ENCODE measurements at places on chromosomes 1 and 21.

- no peak for DNase-seq
Observed at GRCh38 chr1:15945832-15946448, 30.0 kb downstream of the ZBTB17 start.

- DNase-seq, result no peak
Observed at GRCh38 chr1:22741118-22741517, 30.5 kb downstream of the EPHB2 start.

GRCh38 chr1:158752155-158752712 lies 2.3 kb upstream of the OR6K6 start:
- DNase-seq, result no peak

- no peak for DNase-seq
Observed at GRCh38 chr1:97864615-97865014, 56.2 kb downstream of the DPYD start.

DNA sequence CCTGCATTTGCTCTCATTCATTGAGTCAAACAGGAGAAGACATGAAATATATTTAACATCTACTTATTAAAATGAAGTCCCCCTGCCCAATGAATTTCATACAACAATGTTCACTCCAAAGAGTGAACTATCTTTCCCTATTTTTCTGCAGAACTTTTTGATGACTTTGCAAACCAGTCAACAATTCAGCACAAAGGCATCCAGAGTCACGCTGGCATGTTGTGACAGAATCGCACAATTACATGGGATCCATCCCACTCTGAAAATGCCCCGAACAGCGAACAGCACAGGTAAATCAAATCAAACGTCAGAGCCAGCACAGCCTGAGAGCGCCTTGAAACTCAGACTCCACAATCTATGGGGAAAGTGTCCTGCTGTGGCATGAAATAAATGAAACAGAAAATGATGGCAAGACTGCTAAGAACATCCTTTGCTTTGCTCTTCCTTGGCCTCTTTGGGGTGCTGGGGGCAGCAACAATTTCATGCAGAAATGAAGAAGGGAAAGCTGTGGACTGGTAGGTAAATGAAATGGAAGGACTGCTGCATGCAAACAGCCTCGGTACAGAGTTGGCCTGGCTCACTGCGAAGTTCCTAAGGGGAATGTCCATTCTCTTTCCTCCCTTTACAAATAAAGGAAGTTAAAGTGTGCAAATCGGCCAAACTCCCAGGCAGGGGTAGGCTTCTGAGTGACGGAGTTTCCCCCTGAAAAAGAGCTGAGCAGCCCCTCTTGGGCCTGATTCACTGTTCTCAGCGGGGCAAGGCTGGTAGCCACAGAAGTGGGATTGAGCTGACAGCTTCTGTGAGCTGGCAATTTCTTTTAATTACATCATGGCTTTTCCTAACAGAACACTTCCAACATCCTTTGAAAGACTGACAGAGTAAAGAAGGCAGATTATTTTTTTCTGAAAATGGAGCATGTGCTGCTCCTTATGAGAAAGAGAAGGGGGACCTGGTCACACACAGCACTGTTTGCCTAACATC lies at the start of gene DNASE2B:
Gene DNASE2B (plus strand): TSS at position 310 of the 981 bp plus-strand sequence. CDS start 81 bp downstream, at position 391.
- no peak for DNase-seq

DNA sequence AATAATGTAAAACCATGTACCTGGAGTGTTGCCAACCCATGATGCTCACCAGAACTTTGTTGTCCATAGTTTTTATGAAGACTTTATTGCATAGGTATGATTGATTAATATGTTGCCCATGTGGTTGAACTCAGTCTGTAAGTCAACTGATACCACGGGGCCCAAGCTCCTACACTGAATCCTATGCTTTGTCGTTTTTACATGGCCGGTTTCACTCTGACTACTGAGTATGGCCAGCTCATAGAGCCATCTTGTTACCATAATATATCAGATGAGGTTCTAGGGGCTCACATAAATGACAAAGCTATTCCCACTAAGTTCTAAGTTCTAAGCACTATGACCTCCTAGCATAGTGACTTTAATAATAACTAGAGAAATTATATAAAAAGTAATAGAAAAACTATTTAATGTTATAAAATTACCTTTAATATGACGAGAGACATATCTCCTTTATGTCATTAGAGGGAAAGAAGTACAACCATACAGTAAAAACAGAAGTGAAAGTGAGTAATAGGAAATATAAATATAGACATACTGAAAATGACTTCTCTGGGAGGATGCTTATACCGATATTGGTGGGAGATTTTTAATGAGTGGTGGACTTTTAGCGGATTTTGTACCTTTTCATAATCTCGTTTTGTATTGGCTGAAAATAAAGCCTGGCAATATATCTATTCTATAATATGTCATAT lies 983.4 kb upstream of the PRMT6 start:
- DNase-seq, result no peak

DNA sequence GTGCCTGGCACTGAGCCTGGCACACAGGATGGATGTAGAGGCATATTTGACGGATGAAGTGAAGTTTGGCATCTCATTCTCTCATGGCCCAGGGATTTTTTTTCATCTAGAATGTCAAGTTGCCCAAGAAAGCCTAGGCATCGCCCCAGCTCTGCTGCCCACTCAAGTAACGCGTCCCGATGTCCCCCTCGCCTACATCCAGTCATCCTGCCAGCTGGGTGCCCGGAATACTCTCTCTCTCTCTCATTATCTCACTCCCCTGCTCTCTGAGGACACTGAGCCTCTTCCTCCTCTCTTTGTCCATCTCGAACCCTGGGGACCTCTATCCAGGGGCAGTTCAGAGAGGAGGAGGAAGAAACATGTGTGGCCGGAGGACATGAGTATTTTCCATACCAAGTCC lies 142.3 kb upstream of the ZC3H12A start:
- no peak for DNase-seq

GRCh38 chr1:246569248-246570238 lies 3.3 kb downstream of the CNST start:
- DNase-seq, result no peak

DNA sequence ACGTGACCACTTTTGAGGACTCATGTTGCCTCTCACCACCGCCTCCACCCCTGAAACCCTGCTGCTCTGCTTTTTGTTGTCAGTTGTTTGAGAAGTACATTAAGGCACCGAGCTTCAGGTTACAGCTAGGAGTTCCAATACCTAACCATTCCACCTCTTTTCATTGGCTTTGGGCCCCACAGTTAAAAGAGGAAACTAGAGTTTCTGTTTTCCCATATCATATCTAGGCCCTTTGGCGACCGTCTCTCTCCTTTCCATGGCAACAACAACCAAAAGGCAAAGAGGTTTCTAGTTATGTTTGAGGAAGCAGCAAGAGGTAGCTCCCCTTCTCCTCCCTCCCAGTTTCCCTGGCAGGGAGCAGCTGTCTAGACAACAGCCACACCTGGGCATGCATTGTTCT lies 5.9 kb downstream of the ANKRD35 start:
- no peak for DNase-seq

GRCh38 chr1:160366731-160367515 lies at the start of gene NHLH1:
Gene NHLH1, plus strand, starts transcription at chr1:160367071. Its CDS starts 3,661 bp downstream, at chr1:160370732.
- DNase-seq, result no peak

- no peak for DNase-seq
Observed at GRCh38 chr21:42556476-42556875, 42.8 kb downstream of the SLC37A1 start.

DNA sequence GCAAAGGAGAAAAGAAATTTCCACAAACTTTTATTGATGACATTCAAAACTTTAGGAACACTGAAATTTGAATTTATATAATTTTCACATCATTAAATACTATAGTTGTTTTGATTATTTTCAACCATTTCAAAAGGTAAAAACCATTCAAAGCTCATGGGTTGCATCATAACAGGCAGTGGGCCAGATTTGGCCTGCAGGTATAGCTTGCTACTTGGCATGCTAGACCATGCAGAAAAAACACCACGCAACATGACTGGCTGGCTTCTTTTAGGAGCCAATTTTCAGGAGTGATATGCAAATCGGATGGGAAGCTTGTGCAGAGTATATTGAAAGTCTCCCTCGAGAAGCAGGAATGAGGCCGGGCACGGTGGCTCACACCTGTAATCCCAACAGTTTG lies 144.8 kb downstream of the GLUL start:
- DNase-seq, result no peak

DNA sequence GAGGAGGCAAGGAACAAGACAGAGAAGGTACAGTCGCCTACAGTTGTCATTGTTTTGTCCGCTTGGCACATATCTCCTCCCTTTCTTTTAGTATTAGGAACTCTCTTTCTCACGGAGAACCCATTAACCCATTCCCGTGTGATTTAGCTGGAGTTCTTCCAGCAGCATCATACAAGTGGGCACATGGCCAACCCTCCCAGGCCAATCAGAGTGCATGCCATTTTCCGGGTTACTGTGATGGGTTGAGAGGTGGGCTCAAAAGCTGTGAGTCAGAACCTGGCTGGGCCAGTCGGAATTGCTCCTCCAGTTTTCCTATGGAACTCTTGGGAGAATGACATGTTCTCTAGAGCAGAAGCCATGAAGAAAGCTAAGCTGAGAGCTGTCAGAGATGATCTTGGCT lies 83.1 kb upstream of the SOD1 start:
- DNase-seq, result no peak

DNA sequence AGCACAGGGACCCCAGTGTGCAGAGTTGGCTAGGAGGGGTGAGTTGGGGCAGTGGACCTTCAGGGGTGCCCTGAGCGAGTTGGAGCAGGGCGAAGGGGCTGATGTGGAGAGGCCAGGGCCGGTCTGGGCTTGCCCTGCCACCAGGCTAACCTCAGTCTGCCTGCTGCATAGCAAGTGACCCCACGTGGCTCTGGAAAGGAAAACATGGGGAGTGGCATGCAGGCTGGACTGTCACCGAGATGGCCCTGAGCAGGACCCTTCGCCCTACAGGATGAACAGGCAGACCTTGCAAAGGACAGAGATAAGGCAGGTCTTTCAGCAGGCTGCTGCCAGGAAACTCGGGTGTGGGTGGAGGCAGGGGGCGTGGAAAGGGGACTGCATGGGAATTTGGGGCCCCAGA lies 51.5 kb downstream of the FOXO6 start:
- DNase-seq, result no peak

DNA sequence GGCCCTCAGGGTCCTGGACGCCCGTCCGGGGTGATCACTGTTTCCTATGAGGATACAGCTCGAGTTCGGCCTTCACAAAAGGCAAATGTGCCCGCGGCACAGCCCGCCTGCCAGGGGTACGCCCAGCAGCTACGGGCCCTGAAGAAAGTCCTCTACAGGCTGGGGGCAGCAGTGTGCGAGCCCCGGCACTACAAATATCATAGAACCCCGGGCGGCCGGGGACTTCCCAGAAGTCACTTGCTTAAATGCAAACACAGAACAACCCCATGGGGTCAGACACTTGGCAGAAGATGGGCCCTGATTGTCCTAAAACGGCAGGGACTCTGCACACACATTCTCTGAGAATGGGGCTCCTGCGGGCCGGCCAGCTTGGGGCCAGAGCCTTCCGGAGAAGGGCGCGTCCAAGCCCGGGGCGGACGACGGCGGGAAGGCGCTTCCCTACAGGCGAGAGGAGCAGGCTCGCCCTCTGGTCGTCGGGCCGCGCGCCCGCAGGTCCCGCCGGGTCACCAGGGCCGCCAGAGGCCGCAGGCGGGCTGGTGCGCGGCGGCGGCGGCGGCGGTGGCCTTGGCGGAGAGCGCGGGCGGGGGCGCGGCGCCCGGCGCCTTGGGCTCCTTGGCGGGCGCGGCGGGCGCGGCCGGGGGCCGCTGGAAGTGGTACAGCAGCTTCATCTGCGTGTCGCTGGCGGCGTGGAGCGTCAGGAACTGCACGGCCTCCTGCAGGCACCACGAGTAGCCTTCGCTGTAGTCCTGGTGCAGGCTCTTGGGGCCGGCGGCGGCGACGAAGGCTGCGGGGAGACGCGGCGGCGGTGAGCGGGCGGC lies 888 bp downstream of the HES5 start:
- no peak for DNase-seq

- DNase-seq, result no peak
Observed at GRCh38 chr1:24484199-24484598, 18.4 kb upstream of the RCAN3 start.

DNA sequence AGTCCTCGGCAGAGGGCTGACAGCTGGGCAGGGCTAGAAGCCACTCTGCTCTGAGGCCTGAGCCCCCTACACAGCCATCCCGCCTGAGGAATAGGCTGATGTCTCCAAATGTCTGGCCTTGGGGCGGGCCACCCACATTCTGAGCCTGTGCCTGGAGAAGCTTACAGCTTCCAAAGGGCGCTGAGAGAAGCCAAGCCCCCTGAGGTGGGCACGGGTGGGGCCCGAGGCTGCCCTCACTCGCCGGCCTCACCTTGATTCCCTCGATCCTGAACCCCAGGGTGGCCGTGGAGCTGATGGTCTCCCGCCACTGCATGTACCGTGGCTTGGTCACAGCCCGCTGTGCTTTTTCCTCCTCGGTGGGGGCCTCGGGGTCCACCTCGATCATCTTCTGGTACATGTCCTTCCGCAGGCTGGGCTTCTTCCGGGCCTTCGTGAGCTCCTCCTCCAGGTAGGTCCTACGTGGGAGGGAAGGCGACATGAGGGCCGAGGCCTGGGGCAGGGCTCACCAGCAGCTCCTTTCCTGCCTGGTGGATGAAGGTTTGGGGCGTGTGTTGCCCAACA lies 93.2 kb downstream of the STUM start:
- DNase-seq, result no peak

DNA sequence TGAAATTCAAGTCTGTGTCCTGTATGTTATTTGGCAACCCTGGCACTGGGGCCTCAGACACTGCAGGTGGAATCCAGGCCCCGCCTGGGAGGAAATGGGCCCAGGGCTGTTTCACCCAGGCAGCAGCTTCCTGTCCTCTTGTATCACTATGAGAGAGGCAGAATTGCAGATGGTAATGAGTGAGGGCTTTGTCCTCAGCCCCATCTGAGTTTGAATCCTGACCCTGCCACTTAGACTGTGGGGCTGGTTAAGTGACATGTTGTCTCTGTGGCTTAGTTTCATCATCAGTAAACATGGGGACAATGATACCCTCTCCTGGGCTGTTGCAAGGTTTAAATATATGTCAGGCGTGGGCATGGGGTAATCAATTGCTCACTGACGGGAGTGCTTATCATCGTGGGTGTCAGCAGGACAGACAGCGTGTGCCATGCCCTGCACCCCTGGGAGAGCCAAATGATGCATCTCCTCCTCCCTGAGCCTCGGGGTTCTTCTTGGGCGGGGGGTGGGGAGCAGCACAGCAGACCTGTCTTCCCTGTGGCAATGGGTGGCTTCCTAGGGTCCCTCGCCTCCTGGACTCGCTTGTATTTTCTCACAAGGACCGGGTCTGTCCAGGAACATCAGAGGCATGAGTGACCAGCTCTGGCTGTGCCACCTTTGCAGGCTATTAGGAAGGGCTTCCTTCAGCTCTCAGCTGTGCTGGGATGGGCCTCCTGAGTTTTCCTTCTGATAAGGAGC lies 42.1 kb downstream of the ARHGEF10L start:
- DNase-seq, result peak; percentile 20
